K562 (cell line): ENCODE measurements at places on chromosomes 1 and 21. TPM values are rescaled to one million over a fixed set of nuclear protein-coding genes. Genes with fewer than 3 reads are reported as not detected.

The FUCA1 gene
- total RNA-seq = 12.3 and 13.5 TPM in 2 replicates

The SLC6A9 gene
- total RNA-seq = 16.7 and 18.7 TPM in 2 replicates

The SPATA1 gene
- 2.2 and 2.3 TPM in 2 replicates for total RNA-seq

DNA sequence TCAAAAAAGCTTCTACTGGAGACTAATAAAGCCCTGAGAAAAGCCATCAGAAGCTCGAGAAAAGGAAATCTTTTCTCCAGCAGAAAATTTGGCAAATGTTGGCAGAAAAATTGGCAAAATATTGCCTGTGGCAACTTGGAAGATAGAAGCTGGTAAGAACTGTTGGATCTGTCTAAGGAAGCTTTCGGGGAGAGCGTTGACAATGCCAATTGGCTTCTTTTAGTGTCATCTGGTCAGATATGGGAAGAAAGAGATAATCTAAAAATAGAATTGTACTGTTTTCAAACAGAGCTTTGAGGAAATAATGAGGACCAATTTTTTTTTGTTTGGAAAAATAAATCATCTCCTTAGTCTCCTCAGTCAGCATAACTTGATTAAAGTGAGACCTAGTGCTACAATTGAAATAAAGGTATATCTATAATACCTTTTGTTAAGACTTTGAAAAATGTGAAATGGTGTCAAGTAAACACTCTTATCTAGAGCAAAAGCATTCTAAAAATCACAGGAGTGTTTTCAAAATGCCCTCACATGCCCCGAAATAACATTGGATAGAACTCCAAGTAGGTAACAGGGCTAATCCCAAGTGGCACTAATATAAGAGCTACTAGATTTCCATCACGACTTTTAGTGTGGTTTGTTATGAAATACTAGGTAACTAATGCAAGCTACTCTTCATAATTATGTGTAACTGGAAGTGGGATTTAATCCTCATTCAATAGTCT, 882.2 kb upstream of the B3GALT2 start:
- no peak overlapping the region for H3K4me3 ChIP-seq
- H3K27ac ChIP-seq = no peak overlapping the region
- H3K36me3 ChIP-seq = no peaks in the 10 kb centered on the region
- H3K4me1 ChIP-seq = no peaks in the 10 kb centered on the region
- no peak for DNase-seq
- H3K27me3 ChIP-seq = no peaks in the 10 kb centered on the region

GRCh38 chr1:223684488-223684792, 18.9 kb upstream of the CAPN8 start:
- peaks cover 48% of the 10 kb centered on the region for H3K27me3 ChIP-seq
- no peaks in the 10 kb centered on the region for H3K36me3 ChIP-seq
- DNase-seq = no peak
- no peaks in the 10 kb centered on the region for H3K4me1 ChIP-seq
- H3K27ac ChIP-seq = no peak overlapping the region

DNA sequence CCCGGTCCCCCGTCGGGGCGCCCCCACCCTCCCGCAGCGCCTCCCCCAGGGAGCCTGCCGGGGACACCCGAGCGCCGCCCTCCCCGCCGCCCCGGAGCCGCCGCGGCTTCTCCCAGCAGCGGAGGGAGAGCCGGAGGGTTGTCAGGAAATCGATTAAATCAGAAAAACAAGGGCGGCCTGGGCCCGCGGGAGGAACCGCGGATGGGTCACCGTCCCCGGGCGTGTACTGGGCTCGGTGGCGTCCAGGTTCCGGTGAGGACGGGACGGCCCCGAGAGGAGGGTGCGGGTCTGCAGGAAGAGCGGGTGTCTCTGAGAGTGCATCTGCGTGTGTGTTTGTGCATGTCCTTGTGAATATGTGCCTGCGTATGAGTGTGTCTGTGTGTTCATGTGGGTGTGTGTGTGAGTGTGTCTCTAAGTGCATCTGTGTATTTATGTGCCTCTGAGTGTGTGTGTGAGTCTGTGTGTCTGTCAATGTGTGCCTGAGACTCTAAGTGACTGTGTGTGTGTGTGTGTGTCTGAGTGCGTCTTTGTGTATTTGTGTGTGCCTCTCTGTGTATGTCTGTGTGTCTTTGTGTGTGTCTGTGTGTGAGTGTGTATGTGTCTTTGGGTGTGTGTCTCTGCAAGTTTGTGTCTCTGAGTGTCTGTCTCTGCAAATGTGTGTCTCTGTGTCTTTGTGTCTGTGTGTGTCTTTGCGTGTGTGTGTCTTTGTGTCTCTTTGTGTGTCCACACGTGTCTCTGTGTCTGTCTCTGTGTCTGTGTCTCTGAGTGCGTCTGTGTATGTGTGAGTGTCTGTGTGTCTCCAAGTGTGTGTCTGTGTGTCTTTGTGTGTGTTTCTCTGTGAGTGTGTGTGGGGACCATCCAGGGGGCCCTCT, 1.1 kb downstream of the SPSB1 start:
- H3K4me1 ChIP-seq = peaks cover 20% of the 10 kb centered on the region
- peaks cover 26% of the 10 kb centered on the region for H3K27me3 ChIP-seq
- DNase-seq = peak; percentile 61
- H3K36me3 ChIP-seq = no peaks in the 10 kb centered on the region

DNA sequence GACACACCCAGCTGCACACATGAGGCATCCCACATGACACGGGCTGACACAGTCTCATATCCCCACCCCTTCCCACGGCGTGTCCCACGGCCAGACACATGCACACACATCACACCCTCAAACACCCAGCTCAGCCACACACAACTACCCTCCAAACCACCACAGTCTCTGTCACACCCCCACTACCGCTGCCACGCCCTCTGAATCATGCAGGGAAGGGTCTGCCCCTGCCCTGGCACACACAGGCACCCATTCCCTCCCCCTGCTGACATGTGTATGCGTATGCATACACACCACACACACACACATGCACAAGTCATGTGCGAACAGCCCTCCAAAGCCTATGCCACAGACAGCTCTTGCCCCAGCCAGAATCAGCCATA, 22.6 kb downstream of the PODN start:
- H3K27me3 ChIP-seq = no peaks in the 10 kb centered on the region; the same call in 2 of the 3 replicates
- no peak for DNase-seq
- peaks cover 40% of the 10 kb centered on the region for H3K4me1 ChIP-seq
- H3K36me3 ChIP-seq = no peaks in the 10 kb centered on the region

DNA sequence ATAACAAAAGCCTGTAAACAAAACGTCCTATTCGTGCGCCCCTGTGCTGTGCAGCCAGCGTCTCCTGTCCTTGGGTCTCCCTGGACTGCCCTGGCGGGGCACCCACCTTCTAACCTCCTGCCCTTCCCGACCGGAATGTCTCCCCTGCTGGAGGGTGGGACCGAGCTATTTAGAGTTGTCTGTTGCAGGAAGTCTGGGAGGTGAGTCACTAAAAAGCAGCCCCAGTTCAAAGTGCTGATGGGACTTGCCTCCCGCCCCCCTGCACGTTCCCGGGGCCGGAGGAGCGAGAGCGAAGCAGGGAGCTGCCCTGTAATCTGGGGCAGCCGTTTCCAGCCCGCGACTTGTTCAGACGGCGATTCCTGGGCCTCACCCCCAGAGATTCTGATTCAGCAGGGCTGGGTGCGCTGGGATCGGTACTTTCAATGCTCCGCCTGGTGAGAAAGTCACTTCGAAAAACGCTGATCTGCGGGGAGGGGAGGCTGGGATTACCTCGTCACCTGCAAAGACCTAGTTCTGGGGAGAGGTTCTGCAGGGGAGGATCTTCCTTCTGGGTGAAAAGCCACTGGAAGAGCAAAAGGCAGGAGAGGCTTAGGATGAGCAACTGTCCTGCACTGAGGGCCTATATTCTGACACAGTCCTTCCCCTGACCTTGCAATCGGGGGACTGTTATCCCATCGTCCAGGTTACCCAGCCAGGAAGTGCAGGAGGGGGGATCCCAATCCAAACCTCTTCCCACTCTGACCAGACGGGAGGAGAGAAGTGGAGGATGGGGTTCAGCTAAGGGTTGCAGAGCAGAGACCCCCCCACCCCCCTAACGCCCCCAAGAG, 1.2 kb upstream of the DHRS3 start:
- H3K27ac ChIP-seq = peak overlapping the region; percentile 94
- H3K36me3 ChIP-seq = peaks cover 12% of the 10 kb centered on the region; the same call in 1 of the 3 replicates
- peak; percentile 78 for DNase-seq
- peak overlapping the region; percentile 71 for H3K4me3 ChIP-seq
- H3K4me1 ChIP-seq = peaks cover 27% of the 10 kb centered on the region

DNA sequence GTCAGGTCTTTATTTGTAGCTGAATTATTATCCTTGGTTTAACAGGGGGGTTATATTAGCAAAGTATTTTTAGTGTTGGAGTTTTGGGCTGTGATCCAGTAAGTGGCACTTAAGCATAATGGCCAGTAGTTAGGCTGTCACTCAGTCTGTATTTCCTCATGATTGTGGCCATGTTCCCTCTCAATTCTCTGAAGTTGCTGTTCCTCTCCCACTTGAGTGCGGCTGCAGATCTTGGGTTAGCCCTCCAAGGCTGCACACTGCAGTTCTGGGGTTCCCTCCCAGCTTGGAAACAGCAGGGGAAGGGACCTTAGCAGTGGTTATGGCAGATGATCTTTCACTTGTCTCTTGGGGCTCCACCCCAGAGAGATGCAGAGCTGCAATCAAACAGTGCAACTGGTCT, 23.2 kb upstream of the DENND1B start:
- no peaks in the 10 kb centered on the region for H3K36me3 ChIP-seq
- no peaks in the 10 kb centered on the region for H3K27me3 ChIP-seq
- no peak overlapping the region for H3K27ac ChIP-seq
- H3K4me1 ChIP-seq = no peaks in the 10 kb centered on the region
- no peak for DNase-seq
- H3K4me3 ChIP-seq = no peak overlapping the region

DNA sequence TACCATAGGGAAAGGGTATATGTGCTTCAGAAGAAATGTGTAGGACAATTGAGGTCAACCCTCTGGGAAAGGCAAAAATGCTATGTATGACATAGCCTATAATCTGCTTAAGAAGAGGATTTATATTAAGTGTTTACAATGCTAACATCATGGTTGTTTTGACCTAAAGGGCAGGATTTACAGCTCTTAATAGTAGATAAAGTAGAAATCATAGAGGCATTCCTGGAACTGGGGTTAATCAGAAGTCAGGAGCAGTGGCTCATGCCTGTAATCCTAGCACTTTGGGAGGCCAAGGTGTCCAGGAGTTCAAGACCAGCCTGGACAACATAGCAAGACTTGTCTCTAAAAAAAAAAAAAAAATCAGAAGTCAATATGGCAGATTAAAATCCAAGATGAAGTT, 8.7 kb upstream of the RPL11 start:
- H3K4me3 ChIP-seq = no peak overlapping the region
- no peak overlapping the region for H3K27ac ChIP-seq
- no peaks in the 10 kb centered on the region for H3K36me3 ChIP-seq
- peaks cover 6% of the 10 kb centered on the region; the same call in 1 of the 2 replicates for H3K4me1 ChIP-seq
- DNase-seq = no peak

GRCh38 chr1:3312898-3313575, 141.4 kb upstream of the ARHGEF16 start:
- H3K27me3 ChIP-seq = peaks cover 12% of the 10 kb centered on the region
- H3K27ac ChIP-seq = peak overlapping the region; percentile 11; the same call in 2 of the 3 replicates
- peaks cover 16% of the 10 kb centered on the region for H3K4me1 ChIP-seq
- H3K36me3 ChIP-seq = no peaks in the 10 kb centered on the region

- DNase-seq = no peak
- H3K4me1 ChIP-seq = peaks cover 23% of the 10 kb centered on the region
- H3K36me3 ChIP-seq = no peaks in the 10 kb centered on the region
- H3K27ac ChIP-seq = no peak overlapping the region
- H3K27me3 ChIP-seq = peaks cover 7% of the 10 kb centered on the region; the same call in 1 of the 2 replicates
- no peak overlapping the region for H3K4me3 ChIP-seq
Measured at GRCh38 chr1:154465621-154466195, 36.3 kb upstream of the TDRD10 start.
